Activated CD4-positive, alpha-beta memory T cell treated with anti-CD3 and anti-CD28 coated beads for 36 hours (primary cell): ENCODE measurements at places on chromosomes 5 and 9. TPM values are rescaled to one million over a fixed set of nuclear protein-coding genes. Genes with fewer than 3 reads are reported as not detected.

- DNase-seq = peak; percentile 60
Measured at GRCh38 chr5:68279984-68280383, 64.4 kb downstream of the PIK3R1 start.

DNA sequence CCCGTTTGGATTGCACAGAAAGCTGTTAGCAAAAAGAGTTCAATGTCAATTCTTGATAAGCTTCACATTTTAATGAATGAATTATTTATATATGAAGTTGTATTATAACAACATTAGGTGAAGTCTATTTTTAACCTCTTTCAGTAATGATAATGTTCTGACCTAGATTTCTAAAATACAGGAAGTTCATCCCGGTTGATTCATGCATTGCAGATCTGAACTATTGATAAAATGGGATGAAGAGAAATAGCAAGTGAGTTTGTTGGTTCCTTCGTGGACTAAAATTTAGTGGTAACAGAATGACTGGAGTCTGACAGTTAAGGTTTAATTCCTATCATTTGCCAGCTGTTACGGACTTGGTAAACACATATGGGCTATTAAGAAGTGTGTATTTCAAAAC is 180.5 kb downstream of the PCSK1 start:
- no peak for DNase-seq

DNA sequence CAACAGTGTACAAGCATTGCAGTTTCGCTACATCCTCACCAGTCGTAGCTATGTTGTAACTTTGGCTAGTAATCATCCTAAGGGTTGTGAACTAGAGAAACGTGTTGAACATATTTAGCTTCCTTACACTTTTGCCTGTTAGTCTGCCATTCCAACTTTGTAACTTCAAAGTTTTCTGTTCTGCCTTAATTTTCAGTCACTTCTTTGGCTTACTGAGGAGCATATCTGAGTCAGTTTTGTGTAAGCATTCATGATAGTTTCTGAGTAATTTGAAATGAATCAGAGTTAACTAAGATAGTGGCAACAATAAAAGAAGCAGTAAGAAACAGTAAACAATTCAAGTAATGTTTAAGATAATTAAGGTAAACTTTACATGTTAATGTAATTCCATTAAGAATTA is 58.9 kb upstream of the MCCC2 start:
- DNase-seq = no peak

- DNase-seq = no peak
Measured at GRCh38 chr9:133560311-133560710, 25.8 kb downstream of the ADAMTSL2 start.

GRCh38 chr5:93658044-93658443 is 75.0 kb downstream of the NR2F1 start:
- no peak for DNase-seq

Gene EEIG1
- 58.0 TPM for total RNA-seq

DNA sequence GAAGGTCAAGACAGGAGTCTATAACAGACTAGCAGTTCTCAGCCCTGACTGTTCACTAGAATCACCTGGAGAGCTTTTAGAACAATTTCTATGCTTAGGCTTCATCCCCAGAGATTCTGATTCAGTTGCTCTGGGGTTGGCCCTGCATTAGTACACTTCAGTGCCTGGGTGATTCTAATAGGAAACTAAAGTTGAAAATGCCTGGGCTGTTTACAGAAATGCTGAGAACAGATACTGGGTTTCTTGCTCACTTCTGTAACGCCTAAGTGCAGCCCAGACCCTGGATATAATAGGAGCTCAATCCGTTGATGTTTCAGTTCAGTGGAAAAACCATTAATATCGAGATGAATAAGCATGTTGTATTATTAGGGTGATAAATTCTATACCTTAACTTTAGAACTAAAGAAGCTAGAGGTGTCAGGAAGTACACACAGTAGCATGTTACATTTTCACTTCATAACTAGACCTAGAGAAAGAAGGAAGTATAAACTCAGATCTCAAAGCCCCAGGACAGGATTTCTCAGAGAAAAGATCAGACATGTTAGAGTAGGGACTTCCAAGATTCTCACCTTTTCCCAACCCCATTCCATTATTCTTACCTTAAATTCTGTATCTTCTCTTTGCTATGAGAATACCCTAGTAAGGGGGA is 20.4 kb downstream of the HAVCR2 start:
- no peak for DNase-seq

Gene COL27A1
- total RNA-seq = 4.1 TPM

Gene STXBP1
- 27.8 TPM for total RNA-seq

DNA sequence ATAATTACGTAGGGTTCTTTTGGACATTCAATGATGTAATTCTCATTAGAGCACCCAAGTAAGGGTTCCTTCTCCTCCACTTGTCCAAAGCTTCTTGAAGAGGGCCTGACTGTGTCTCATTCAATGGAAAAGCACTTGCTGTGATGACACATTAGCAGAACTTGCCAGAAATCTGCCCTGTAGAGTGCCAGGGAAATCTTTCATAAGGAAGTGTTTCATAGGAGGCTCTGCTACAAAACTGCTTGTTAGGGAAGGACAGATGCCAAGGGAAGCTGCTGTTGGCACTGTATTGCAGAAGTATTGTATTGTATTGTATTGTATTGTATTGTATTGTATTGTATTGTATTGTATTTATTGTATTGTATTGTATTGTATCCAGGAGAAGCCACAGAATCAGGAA is 45.5 kb upstream of the MPDZ start:
- no peak for DNase-seq

DNA sequence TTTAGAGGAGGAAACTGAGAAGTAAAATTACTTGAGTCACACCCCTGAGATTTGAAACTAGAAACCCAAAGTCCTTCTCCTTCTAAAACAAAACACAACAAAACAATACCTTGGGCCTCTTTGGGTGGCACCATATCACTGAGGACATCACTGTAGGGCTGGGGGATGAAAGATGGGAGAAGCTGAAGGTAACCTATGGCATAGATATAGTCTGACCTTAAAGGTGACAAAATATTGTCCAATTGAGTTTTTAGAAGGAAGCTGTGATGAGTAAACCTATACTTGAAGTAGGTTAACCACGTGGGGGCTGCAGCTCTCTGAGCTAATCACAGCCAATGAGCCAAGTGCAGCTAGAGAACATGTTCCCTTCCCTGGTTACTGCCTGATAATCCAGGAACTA is 167.4 kb upstream of the CD180 start:
- no peak for DNase-seq

- DNase-seq = no peak
Measured at GRCh38 chr5:58121391-58121790, 338.5 kb downstream of the PLK2 start.

Gene DEPDC1B
- 33.2 TPM for total RNA-seq

GRCh38 chr5:65172486-65173129 is 309.1 kb downstream of the ADAMTS6 start:
- peak; percentile 80 for DNase-seq

- DNase-seq = no peak
Measured at GRCh38 chr5:96652769-96653454, 9.3 kb upstream of the CAST start.

- no peak for DNase-seq
Measured at GRCh38 chr9:89661391-89661949, 56.7 kb downstream of the GADD45G start.

- DNase-seq = no peak
Measured at GRCh38 chr5:69305512-69305911, 27.1 kb downstream of the CCDC125 start.

DNA sequence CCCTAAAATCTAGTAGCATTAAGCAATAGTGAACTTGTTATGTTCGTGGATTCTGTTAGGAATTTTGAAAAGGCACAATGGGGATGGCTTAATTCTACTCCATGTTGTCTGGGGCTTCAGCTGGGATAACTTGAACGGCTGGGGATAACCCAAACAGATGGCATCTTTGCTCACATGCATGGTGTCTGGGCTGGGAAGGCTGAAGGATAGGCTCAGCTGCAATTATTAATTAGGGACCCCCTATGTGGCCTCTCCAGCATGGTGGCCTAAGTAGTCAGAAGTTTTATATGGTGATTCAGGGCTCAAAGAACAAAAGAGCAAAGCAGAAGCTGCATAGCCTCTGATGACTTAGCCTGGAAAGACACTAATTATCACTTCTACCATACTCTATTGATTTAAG is 551.1 kb downstream of the PSAT1 start:
- DNase-seq = no peak

DNA sequence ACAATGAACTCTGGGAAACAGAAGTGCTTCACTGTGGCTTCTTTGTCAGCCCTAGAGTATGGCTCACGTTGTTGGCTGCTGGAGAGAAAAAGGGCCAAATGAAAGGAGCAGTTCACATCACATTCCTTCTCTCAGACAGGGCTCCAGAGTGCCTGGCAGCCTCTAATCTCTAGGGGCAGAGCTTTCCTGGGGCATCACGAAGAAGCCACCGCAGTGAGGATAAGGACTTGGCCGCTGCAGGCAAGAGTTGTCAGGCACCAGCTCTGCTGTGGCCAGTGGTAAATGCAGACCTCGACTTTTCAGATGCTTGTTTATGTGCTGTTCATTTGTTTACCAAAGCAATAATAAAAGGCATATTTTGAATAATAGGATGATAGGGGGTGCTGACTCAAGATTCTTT is 227.2 kb downstream of the ICE1 start:
- no peak for DNase-seq

Gene KIF4B
- 0.05 TPM for total RNA-seq

DNA sequence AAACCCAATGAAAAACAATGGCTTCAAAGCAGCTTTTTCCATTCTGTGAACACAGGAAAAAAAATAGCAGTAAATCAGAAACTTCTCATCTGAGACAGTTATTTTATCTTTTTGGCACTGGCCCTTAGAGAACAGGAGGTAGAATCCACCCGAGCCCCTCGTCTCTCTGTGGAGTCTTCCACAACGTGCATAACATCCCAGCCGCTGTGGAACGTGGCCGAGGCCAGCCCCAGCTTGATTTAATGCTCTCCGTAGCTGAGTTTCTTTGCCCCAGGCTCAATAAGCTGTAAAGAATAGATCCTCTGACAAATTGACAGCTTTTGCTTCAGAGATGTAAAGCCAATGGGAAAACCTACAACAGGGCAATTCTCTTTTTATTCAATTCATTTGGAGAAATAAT is 107.9 kb upstream of the DAP start:
- DNase-seq = no peak

DNA sequence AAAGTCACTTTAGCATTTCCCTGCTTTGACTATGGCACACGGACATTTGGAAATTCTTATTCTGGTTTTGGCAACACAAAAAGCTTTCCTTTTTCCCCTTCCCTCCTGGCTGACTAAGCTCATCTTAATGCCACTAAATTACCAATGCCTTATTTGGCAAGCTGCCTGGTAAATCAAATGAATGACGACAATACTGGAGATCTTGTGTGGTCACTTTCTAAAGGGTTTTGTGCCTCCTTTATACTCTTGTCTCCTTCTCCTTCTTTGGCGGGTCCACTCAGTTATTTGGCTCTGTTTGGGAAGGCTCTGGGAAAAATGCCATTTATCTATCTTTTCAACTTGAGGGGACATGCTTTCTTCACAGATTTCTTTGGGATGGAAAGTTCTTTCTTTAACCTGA is 34.9 kb downstream of the SH3GL2 start:
- DNase-seq = no peak

Gene BARX1
- total RNA-seq = 0.44 TPM

DNA sequence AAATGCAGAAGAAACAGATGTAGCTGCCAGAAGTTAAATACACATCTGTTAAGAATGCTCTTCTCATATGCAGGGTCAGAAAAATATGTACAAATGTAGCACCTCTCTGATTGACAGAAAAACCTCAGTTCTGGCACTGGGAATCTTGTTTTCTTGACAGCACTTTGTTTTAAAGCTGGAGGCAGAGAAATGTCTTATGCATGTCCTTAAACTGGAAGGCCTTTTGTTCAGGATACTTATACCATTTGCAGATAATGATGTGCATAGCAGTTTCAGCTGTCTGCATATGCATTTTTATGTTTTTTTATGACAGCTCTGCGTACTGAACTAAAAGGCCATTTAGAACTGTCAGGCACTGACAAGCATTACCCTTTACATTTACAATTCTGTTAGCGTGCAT is 567.9 kb downstream of the EBF1 start:
- DNase-seq = no peak

DNA sequence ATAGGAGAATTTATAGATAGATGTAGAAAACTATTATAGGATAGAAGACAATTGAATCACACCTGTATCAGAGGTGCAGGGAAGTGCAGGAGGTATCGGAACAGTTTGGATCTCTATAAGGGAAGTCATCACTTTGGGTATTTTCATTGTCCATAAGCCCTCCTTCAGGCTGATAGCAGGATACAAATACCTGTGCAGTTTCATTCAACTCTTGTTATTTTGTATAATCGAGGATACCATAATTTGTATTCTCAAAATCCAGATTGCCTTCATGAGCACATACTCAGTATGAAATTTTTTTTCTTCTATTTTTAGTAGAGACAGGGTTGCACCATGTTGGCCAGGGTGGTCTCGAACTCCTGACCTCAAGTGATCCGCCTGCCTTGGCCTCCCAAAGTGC is 289.1 kb downstream of the AOPEP start:
- no peak for DNase-seq

DNA sequence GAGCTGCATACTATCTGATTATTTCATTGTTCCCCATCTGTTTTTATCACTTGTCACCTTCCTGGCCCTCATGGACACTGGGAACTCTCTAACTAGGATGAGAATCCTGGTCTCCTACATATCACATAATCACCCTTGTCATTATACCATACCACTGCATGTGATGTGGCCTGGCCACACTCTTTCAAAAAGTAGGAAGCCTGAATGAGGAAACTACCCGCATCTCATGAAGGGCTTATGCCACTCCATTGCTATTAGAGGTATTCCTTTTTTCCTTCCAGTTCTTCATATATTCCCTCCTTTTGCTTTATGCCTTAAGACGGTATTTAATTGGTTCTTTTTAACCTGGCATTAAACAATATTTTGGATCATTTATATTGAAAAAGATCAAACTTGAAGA is 1341.4 kb upstream of the NUDT12 start:
- no peak for DNase-seq

Gene WDR38
- not detected for total RNA-seq

DNA sequence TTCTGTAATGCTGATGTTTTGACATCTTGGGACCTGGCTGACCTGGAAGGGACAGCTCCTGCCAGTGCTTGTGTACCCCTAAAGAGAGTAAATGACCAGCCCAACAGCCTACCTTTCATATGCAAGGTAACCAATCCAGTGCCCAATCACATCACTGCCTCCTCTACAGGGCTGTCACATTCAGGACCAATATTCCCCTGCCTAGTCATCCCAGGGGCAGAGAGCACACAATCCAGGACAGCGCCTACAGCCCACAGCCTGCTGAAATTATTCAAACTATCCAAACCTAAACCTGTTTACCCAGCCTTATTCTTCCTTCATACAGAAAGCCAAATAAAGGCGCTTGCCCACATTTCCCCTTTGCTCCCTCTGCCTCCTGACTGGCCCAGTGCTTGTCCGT is 284.1 kb downstream of the CTNND2 start:
- no peak for DNase-seq

Gene C9orf50
- not detected for total RNA-seq

DNA sequence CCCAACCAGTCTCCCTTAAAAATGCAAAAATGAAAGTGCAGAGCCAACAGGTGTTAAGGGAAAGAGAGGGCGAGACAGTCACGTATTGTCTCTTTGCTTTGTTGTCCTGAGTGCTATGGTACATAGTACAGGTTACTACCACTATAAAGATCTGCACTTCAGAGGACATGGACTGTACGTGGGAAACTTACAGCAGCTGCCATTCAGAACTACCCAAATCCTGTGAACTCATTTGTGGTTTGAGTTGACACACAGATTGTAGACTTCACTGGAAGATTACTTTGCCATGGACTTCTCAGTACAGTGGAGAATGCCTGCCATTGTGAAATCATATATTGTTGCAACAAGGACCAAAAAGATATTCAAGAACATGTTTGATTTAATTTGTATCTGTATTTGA is 34.8 kb downstream of the FBXO38 start:
- DNase-seq = no peak

Gene STPG3
- total RNA-seq = not detected

- no peak for DNase-seq
Measured at GRCh38 chr5:174301848-174302625, 256.5 kb downstream of the NSG2 start.
